ENCODE measurements at places on chromosomes 6 and 20.

- no peak for DNase-seq
Measured at GRCh38 chr6:122082370-122082769, 317.1 kb upstream of the HSF2 start.

DNA sequence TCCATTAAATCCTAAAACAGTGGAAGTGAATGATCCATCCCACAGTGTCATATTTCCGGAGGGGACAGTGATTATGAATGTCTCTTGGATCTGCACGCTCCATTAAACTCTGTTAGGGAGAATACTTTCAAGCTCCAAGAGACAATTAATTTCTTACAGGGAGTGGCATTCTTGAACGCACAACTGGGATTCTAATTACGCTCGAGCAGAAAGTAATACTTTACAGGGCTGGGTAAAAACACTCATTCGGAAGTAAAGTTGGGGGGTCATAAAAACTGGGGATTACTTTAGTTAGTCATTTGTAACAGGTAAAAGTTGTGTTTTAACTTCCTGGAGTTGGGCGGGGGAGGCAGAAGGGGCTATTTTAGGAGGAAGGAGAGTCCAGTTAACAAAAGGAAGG is 151.8 kb downstream of the ZFP64 start:
- no peak for DNase-seq

GRCh38 chr6:51800603-51801002 is 286.8 kb downstream of the PKHD1 start:
- DNase-seq = no peak

DNA sequence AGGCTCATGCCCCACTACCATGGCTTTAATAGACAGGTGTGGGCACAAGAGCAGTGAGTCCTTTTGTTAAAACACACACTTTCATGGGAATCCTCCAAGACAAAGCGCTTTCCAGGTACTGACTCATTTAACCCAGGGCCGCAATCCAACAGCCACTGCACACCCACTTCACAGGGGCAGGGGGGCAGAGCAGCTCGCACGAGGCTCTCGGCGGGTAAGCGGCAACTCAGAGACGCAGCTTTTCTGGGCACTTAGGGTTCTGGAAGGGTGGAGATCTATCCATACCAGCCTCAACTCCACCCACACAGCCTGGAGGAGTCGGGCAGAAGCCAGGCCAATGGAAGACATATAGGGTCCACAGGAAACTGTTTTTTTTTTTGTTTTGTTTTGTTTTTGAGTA is 28.6 kb downstream of the PSMG4 start:
- DNase-seq = no peak

- no peak for DNase-seq
Measured at GRCh38 chr6:44572346-44572745, 184.8 kb downstream of the CDC5L start.

DNA sequence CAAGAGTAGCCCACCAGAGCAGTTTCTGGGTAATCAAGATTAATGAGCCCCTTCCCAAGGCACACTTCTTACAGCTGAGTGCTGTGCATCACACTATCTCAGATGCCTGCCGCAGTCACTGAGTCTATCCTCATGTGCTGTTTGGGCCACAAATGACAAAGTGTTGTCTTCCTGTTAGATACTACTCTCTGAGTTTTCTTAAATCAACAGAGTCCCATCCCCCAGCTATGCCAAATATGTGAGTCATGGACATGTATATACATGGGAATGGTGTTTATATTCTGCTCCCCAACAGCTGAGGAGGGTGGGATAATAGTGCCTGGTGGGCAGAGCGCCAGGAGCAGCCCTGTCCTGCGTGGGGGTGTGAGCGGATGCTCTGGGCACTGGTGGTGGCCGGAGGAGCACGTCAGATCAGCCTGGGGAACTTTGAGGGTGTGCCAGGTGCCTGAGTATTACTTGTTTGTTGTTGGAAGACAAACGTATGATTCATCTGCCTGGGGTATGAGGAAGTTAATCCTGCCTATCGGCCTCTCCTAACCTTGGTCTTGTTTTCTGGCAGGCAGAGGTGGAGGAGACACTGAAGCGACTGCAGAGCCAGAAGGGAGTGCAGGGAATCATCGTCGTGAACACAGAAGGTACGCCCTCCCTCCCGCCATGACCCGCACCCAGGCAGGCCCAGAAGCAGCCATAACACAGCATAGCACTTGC is 9.6 kb downstream of the DYNLRB1 start:
- peak; percentile 77 for DNase-seq

GRCh38 chr6:154229786-154230185 is 126.8 kb downstream of the IPCEF1 start:
- DNase-seq = no peak

GRCh38 chr6:118565311-118565960 is 17.3 kb downstream of the PLN start:
- DNase-seq = no peak

DNA sequence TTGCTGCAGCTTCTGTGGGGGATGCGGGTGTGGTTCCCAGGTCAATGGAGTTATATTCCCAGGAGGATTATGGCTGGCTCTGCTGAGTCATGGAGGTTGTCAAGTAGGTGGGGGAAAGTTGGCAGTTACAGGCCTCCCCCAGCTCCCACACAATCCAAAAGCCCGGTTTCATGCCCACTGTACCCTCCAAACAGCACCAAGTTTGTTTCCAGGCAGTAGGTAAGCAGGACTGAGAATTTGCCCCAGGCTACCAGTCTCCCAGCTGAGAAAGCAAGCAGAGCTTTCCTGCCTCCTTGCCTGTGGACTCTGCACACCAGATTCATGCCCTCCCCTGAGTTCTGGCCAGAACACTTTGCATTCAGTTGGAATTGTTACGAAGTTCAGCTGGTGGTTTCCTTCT is 578.2 kb downstream of the MEI4 start:
- no peak for DNase-seq

GRCh38 chr20:36917240-36917639 is 34.3 kb downstream of the SAMHD1 start:
- no peak for DNase-seq

DNA sequence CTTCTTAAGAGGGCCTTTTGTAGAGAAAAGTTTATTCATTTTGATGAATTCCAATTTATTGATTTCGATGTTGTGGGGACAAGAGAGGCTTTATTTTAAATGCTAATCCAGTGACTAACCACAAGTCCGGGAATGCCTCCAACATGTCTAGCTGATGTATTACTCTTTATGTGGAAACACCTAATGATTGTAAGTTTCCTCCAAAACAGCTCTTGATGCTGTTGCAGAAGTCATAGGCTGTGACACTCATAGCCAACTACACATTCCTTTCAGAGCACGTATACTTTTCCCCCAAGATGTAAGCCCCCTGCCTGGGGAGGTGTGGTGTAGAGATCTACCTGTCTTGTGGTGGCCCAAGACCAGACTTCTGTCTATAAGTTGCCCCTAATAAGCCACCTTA is 61.3 kb upstream of the RNF24 start:
- peak; percentile 79 for DNase-seq

DNA sequence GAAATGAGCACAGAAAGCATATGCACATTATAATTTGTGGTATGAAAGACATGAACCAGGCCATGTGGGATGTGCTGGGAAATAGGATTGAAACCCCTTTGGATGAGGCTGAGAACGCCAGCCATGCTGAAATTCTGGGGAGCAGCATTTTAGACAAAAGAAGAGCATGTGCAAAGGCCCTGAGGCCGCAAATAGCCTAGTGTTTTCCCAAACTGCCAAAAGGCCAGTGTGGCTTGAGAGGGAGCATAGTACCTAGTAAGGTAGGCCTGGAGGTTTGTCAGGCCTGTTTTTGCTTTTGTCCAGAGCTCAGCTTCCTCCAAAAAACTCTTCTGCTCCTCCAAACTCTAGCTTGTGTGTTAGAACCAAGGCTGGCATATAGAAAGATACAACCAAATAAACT is 57.4 kb upstream of the NOP56 start:
- no peak for DNase-seq

DNA sequence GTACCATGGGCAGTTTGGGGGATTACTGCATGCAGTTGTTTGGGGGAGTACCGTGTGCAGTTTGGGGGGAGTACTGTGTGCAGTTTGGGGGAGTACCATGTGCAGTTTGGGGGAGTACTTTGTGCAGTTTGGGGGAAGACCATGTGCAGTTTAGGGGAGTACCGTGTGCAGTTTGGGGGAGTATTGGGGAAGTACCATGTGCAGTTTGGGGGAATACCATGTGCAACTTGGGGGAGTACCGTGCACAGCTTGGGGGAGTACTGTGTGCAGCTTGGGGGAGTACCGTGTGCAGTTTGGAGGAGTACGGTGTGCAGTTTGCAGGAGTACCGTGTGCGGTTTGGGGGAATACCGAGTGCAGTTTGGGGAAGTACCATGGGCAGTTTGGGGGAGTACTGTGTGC is 22.3 kb downstream of the CDH4 start:
- DNase-seq = no peak

GRCh38 chr6:48429021-48429420 is 318.0 kb upstream of the PTCHD4 start:
- no peak for DNase-seq

DNA sequence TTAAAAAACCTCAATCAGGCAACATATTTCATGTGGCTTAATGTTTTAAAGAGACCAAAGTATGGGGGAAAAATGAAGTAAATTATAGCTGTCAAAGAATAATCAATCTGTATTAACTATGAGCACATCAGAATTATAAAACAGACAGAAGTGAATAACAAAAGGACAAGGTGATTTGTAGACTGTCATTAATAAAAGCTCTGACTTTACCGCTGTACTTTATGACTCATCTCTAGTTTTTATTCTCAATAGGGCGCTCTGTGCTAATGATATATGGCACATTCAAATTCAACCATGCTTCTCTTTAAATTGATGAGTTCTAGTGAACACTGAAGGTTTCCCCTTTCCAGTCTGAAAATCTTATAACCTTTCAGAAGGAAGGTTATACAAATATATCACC is 72.0 kb downstream of the PREP start:
- no peak for DNase-seq

DNA sequence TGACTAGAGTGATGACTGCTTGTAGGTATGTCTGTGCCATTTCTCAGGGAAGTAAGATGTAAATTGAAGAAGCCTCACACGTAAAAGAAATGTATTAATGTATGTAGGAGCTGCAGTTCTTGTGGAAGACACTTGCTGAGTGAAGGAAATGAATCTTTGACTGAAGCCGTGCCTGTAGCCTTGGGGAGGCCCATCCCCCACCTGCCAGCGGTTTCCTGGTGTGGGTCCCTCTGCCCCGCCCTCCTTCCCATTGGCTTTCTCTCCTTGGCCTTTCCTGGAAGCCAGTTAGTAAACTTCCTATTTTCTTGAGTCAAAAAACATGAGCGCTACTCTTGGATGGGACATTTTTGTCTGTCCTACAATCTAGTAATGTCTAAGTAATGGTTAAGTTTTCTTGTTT is 16.6 kb downstream of the IRF4 start:
- DNase-seq = no peak

- DNase-seq = no peak
Measured at GRCh38 chr6:164014346-164015087, 600.0 kb downstream of the QKI start.

DNA sequence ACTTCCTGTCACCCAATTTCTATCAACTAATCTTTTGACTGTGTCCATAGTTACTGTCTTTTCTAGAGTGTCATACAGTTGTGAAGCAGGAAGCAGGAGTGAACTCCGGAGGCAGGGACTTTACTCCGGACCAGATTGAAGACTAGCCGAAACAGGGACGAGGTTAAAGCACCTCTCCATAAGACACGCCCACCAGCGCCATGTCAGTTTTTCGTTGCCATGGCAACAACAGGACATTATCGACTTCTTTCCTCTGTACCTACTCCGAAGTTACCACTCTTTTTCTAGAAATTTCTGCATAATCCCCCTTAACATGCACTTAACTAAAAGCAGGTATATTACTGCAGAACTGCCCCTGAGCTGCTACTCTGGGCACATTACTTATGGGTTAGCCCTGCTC is 25.2 kb downstream of the TRIM38 start:
- DNase-seq = no peak

DNA sequence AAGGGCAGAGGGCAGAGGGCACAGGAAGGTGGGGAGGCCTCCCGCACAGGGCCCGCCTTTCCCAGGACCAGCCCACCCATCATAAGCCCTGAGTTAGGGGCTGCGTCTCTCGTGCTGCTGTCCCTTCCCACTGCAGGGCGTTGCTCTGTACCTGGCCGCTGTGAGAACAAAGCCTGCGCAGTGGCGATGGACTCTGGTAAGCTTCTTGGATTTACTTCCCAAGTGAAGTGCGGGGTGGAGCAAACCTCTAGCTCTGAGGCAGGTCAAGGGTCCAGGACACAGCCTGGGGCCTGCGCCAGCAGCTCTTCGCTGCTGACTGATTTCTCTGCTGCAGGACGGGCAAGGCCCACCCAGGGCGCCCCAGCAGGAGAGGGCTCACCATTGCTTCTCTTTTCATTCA is 23.9 kb downstream of the INSM1 start:
- DNase-seq = no peak

GRCh38 chr6:106072501-106073090 is 13.5 kb upstream of the PRDM1 start:
- DNase-seq = no peak

DNA sequence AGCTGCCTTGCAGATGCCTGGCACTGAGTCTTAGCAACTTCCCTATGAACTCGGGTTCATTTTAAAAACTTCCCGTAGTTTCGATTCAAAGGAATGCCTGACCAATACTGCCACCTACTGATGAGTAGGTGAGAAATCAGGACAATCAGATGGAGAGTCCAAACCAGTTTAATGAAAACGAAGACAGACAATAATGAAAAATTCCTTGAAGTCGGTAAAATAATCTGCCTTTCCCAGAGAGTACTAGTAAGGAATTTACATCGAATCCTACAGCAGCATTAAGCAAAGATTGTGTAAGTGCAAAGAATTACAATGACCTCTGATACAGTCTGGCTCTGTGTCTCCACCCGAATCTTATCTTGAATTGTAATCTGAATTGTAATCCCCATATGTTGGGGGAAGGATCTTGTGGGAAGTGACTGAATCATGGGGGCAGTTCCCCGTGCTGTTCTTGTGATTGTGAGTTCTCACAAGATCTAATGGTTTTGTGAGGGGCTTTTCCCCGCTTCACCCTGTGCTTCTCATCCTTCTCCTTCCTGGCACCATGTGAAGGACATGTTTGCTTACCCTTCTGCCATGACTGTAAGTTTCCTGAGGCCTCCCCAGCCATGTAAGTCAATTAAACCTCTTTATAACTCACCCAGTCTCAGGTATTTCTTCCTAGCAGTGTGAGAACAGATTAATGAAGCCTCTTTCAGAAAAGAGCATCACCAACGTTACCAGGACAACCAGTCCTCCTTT is 134.4 kb downstream of the ARHGAP18 start:
- peak; percentile 24 for DNase-seq
